ENCODE measurements at places on chromosomes 2 and 18. TPM values are rescaled to one million over a fixed set of nuclear protein-coding genes. Genes with fewer than 3 reads are reported as not detected.
A peak's percentile ranks its signal among the peaks of the same experiment; 100 is the strongest.

DNA sequence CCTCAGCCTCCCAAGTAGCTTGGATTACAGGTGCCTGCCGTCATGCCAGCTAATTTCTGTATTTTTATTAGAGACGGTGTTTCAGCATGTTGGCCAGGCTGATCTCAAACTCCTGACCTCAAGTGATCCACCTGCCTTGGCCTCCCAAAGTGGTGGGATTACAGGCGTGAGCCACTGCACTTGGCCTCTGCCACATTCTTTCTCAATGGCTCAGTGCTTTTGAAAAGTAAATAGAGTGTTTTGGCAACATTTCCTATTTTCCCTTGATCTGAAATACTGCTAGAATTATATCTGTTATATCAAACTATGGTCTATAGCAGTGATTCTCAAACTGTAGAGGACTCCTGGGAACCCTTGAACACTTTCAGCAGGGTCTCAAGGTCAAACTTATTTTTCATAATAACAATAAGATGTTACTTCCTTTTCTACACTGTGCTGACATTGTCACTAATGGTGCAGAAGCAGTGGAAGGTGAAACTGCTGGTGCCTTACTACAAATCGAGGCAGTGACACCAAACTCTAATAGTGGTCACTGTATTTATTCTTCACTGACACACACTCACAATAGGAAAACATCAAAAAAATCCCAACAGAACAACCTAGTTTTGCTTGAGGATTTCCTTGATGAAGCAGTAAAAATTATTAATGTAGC is 10.6 kb downstream of the DAW1 start:
- no peak for DNase-seq

DNA sequence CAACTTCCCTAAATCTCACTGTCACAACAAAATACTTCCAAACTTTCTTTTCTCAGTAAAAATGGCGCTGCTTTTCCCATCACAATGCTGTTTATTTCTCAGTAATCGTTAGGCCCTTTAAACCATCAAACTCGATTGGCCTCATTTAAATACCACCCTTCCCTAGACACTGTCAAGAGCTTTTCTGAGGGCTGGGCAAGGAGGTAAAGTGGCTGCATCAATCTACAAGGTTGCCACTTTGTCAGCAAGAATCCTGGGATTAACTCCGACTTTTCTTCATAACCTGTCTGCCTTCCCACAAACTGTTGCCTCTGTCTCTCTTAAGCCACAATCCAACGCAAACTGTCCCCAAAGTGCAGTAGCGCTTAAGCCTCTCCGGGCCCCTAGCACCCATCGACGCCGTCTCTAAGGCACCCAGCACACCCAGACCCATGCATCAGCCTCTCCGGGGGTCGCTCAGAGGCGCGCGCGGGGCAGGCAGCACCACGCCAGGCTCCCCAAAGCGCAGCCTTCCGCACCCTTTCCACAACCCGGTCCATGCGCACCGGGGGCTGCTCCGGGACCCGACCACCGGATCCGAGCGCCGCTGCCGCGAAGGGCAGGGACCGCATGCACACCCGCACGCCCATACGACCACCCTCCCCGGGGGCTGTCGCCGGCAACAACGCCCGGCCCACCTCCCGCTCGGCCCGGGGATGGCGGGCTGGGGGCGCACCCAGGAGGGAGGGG is 683 bp downstream of the MBOAT2 start:
- DNase-seq = no peak

GRCh38 chr18:5726011-5726410 is 169.3 kb downstream of the TMEM200C start:
- DNase-seq = no peak

DNA sequence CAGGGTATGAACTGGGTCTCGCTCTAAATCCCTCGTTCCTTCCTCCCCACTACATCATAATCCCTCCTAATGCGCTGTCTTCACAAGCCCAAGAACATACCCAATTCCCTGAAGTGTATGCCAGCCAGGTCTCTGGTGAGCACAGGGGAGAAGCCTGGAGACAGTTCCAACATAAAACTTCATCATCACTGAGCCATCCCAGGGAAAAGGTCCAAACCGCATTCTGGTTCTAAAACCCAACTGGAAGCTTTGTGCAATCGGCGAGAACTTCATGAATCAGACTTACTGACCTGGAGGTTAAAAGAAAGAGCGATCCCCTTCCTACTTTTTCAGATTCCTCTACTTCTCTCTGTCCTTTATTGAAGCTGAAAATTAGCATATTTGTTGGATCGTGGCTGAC is 132.7 kb downstream of the ALPK2 start:
- DNase-seq = no peak

GRCh38 chr2:241443486-241444223 is 64.7 kb downstream of the STK25 start:
- DNase-seq = no peak

- DNase-seq = no peak
Measured at GRCh38 chr2:36663851-36664695, 32.4 kb upstream of the VIT start.

- DNase-seq = no peak
Measured at GRCh38 chr2:111634995-111635538, 248.9 kb downstream of the ANAPC1 start.

DNA sequence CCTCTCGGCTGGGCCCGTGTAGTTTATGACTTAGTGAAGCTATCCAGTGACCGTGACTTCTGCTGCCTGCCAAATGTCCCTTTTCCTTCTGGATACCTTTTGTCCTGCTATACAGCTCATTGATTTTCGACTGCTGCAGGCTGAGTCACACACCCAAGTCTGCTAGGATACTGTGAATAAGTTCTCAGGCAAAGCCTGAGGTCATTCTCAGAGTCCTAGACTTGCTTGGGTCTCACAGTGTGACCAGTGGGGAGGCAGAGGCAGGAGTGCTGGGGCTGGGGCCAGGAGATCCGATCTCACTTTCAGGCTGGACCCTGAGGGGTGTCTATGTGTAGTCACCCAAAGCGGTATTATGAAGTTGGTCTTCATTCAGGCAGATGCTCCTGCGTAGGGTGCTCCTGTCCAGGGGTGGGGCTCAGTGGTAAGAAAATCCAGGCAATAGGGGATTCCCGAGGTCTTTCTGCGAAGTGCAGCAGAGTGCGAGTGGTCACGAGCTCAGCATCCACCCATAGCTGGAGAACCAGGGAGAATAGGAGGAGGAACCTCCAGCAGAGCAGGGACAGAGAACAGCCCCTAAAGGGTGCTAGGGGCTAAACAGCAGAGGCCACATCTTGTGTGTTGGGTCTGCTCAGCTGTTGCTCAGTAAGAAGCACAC is 268.6 kb upstream of the NCKAP5 start:
- DNase-seq = no peak

DNA sequence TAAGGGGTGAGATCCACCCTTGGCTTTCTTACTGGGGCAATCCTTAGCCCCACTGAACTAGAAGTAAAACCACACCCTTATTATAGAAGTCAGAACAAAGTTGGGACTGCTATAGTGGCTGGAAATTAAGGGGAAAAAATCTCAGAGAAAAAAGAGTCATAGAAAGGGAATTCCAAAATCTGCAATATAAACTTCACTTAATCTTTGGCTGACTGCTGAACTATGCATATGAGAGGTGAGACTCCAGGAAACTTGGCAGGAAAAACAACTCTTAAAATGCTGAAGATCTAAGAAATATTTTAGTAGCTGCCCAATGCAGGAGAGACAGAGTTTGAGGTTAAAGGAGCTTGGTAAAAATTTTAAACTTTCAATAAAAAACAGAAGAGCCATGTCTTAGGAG is 201.8 kb upstream of the FN1 start:
- DNase-seq = no peak

GRCh38 chr2:231467016-231467545 is 2.8 kb upstream of the NCL start:
- peak; percentile 15 for DNase-seq

- DNase-seq = no peak
Measured at GRCh38 chr18:8668381-8668780, 37.0 kb upstream of the MTCL1 start.

- no peak for DNase-seq
Measured at GRCh38 chr2:62498739-62499138, 7.3 kb downstream of the TMEM17 start.

DNA sequence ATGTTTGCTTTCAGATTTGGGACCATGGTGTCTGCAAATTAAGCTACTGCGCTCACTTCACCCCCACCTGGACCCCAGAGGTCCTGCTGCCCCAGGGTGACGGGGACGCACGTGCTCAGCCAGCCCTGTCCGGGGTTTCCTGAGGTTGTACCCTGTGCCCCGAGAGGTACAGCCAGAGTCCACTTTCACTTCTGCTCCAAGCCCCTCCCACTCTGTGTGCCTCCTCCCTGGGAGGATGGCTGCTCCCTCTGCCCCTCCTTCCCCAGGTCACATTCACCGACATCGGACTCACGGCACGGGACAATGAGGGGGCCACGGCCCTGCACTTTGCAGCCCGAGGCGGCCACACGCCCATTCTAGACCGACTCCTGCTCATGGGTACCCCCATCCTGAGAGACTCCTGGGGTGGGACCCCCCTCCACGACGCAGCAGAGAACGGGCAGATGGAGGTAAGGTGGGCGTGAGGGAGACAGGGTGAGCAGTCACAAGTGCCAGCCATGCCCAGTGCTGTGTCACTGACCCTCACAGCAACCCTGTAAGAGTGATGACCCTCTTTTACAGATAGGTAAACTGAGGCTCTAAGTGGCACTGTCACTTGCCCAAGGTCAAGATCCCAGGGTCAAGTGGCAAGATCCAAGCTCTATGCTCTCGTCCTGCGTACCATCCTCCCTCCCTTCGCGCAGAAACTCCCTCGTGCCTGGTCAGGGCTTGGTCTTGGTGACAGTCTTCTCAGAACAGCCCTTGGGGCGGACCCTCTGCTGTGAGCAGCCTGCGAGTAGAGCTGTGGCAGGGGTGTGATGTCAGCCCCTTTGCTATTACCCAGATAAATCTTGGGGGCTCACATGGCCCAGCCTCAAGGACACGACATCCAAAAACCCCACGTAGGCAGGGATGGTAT is 7.6 kb downstream of the ESPNL start:
- DNase-seq = peak; percentile 9

The ODC1 gene
- 49.9 TPM for total RNA-seq

The TXNDC2 gene
- not detected for total RNA-seq

The MCEE gene
- total RNA-seq = 29.3 TPM

The GPN1 gene
- total RNA-seq = 19.4 TPM

The CGREF1 gene
- total RNA-seq = 2.2 TPM
